ENCODE measurements at places on chromosomes 7 and 10.
A peak's percentile ranks its signal among the peaks of the same experiment; 100 is the strongest.

DNA sequence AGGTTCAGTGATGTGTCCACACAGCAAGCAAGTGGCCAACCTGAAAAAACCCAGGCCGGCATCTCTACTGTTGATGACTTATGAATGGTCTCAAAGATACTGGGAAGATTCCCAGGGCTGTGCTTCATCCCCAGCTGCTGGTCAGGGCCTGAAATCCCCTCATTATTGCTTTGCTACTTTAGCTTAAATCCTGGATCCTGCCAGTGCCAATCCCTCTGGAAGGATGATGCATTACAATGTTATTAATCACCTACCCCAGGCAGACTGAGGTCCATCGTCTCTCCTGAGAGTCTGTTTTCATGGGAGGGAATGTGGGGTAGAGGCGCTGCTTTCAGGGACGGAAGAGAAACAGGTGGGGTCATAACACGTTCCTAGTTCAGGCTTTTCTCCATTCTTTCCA is 371.6 kb downstream of the RPS24 start:
- no peak for DNase-seq

GRCh38 chr10:110304394-110304779 is 333 bp downstream of the SMNDC1 start:
- DNase-seq, result peak; percentile 24

- no peak for DNase-seq
These were observed 89.5 kb upstream of the LYZL1 start for GRCh38 chr10:29199339-29199738.

DNA sequence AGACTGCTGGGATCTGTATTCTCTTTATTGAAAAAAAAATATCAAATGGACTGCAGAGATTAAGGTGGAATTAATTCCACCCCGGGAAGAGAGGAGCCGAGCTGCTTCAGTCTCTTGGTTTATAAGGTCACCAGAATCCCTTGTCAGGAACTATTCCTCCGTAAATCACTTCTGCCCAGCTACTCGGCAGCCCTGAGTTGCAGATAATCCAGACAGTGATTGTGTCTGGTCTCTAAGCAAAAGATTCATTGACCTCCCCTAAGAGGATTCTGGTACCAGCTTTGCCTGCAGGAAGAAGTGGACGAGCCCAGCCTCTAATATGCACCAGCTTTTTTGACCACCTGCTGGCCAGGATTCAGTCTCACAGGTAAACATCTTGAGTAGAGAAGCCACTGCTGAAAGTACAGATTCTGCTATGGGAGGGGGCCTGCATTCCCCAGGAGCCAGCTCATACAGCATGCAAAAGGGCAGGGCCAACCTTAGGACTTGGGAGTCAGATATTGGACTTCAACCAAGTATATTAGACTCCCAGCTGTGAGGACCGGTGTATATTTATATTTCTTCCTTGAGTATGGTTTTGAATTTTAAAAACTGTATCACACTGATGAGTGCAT is 27.1 kb upstream of the PLXNA4 start:
- DNase-seq, result no peak

- no peak for DNase-seq
These were observed 1.6 kb upstream of the GTF2I start for GRCh38 chr7:74655768-74656440.

DNA sequence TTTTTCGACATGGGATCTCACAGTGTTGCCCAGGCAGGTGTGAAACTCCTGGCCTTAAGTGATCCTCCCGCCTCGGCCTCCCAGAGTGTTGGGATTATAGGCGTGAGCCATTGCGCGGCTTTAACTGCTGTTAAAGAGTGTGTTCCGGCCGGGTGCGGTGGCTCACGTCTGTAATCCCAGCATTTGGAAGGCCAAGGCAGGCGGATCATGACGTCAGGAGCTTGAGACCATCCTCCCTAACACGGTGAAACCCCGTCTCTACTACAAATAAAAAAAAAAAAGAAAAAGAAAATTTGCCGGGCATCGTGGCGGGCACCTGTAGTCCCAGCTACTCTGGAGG is 1.1 kb downstream of the RABGEF1 start:
- DNase-seq, result no peak

DNA sequence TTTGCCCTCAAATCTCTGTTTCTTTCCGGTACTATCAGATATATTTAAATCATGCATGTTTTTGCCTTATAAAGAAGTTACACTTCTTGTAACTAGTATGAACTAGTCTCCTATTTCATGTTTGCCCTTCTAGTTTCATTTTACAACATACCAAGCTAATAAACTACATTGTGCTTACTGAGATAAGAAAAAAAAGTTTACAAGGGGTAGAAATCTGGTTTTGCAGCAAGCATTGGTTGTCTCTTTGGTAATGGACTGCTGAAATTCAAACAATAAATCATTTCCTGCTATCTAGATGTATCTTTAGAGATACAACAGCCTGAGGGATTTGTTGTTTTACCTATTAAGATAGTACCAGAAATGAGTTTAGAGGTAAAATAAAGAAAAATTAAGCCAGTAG is 18.8 kb downstream of the PTTG1IP2 start:
- peak; percentile 9 for DNase-seq

- DNase-seq, result no peak
These were observed 90.2 kb upstream of the DUSP5 start for GRCh38 chr10:110407301-110408170.

DNA sequence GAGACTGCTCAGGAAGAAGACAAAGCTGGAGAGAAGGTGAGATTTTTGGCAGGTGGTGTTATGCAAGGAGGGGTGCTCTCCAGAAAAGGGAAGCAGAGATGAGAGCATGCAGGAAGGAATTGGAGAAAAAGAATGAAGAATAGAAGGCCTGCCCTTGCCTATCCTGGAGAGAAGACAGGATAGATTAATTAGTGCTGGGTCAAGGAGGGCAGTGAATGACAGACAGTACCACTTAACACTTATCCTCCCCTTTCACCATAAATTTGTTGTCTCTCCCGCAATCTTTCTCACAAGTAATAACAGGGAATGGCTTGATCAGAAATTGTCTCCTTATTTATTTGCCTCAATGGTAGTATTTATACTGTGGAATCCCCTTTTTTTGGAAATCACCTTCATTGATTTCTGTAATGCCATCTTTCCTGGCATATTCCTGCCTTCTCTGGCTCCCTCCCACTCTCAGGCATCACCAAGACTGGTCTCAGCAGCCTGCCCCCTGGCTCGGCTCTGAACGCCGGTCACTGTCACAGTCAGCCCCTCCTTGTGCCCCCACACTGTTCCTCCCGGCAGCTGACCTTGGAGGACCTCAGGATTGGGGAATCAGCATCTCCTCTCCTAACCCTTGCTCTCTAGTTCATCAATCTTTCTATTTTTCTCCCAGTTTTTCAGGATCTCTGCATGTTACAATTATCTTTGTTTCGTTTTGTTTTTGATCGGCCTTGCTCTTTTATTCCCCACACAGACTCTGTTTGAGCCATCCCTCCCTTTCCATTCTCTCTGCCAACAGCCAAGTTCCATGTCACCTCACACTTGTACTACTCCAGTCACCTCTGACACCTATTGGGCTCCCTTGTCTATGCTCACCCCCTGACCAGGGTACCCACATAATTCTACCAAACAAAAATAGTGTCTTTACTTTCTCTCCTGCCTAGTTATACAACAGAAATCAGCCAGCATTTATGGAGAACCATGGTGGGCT is 294.2 kb downstream of the PLXDC2 start:
- no peak for DNase-seq

GRCh38 chr7:135095450-135095849 is 52.4 kb upstream of the TMEM140 start:
- DNase-seq, result no peak

- no peak for DNase-seq
These were observed 408.6 kb upstream of the GALNT17 start for GRCh38 chr7:70723339-70723738.

DNA sequence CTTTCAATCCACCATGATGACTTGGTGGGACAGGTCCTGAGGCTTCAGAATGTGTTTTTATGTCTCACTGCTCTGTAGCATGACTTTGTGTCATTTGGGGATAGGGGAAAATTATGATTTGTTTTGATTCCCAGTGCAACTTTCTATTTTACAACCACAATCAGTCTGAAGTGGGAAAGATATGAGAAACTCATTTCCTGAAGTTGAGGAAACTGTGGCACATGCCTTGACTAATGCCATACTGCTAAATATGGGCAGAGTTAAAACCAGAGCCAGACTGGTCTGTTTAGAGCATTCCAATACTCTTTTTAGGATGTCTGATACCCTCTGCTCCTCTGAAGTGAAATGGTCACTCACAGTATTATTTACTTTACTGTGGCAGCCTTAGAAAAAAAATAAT is 307.7 kb downstream of the ADRA2A start:
- DNase-seq, result no peak

DNA sequence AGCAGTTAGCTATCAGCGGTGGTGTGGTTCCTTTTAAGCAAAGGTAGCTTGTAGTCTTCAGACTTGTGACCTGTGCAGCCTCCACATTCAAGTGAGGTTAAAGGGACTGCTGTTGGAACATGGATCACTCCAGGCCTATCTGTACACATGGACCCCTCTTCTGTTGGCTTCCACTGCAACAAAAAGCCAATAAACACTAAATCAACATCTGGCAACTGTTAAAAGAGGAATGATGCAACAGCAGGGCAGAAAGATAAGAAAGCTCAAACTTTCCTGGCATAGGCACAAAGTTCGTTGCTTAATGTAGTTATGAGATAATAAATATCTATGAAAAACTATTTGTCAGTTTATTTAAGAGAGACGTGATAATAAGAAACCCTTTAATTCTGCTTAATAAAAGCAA is 4.0 kb upstream of the MINPP1 start:
- DNase-seq, result peak; percentile 29

- no peak for DNase-seq
These were observed 10.0 kb downstream of the PITRM1 start for GRCh38 chr10:3162533-3162932.

DNA sequence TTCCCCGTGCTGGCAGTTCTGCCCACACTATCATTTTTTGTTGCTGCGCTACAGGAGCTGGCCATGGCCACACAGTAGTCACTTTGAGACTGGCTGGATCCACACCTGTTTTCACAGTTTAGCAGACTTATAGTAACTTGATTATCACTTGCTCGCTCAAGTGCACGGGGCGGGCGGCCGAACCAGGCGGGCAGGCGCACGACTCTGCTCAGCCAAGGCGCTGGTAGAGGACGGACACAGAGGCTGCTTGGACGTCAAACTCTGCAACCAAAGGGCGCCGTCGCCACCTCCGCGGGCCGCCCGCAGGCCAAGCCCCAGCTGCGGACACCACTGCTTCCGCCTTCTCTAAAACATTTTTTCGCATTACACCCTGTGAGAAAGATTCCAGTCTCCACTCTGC is 38.4 kb upstream of the PHYHIPL start:
- DNase-seq, result no peak

- no peak for DNase-seq
These were observed 6.6 kb downstream of the SFRP5 start for GRCh38 chr10:97765201-97765600.
